ENCODE measurements at places on chromosomes 3 and 15.

- DNase-seq: no peak
These were observed 51.8 kb downstream of the ST3GAL6 start for GRCh38 chr3:98814817-98815420.

DNA sequence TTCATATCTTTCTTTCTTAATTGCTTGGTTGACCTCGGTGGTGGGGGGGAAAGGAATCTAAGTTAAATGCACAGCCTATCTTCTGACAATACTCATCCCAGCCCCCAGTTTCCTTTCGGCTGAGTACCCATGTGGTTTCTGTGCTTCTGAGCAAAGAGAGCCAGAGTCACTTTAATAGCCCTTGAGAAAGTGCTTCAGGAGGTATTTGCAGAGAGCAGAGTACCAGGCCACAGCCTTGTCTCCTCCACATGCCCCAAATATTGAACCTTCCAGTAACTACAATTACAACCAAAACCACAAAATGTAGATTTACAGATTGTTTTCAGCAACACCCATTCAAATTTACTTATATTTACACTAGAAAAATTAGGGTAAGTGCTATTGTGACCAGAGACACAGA is 647.4 kb downstream of the NR2F2 start:
- DNase-seq: no peak

DNA sequence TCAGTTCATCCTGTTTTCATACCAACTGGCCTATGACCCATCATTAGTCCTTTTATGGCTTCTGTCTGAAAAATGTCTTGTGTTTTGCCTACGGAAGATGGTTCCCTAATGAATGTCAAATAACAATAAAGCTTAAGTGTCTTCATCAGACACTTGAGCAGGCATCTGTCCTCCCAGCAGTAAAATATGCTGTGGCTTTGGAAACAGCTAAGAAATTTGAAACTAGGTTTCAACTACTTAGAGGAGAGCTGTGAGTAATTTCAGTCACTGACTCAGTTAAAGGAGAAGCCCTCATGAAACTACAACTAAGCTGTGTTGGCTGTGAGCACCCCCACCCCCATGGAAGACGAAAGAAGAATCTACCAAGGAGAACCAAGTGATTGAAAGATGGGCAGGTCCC is 409.4 kb upstream of the PPP2R3A start:
- no peak for DNase-seq

DNA sequence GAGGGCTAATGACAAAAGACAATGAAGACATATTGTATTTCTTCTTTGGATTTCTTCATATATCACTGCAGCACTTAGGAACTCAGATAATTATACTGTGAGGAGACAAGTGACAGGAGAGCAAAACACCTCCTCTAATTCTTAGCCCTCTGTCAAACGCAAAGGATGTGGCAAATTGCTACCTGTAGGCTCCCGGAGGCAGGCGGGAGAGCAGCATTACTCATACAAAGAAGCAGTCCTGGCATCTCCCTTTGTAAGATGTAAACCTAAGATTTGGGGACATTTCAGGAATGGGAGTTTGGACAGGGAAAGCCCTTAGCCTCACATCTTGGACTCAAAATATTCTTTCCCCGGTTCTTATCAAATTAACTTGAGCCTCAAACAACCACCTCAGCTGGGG is 460.8 kb downstream of the SOX2 start:
- DNase-seq: no peak

GRCh38 chr15:93820566-93820965 is 410.8 kb upstream of the MCTP2 start:
- DNase-seq: no peak

GRCh38 chr3:181703601-181704420 is 7.9 kb upstream of the SOX2 start:
- no peak for DNase-seq

GRCh38 chr3:13479332-13479581 is 849 bp upstream of the HDAC11 start:
- DNase-seq: no peak

DNA sequence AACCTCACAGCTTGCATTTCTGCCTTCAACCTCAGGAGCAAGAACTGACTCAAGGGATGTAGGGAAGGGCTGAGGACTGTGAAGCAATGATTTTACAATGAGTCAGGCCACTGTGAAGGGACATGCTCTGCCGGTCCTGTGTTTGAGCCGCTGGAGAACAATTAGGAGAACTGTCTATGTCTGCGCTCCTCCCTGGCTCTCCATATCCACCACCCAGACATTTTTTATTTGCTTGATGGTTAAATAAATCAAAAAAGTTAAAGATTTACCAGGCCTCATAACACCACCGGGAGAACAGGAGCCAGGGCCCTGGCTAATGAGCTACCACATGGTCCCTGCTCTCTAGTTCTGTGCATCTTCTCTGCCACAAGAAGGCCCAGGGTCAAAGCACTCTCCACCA is 29.6 kb downstream of the SEC61A1 start:
- DNase-seq: no peak

- peak; percentile 11 for DNase-seq
These were observed 382.1 kb downstream of the GAP43 start for GRCh38 chr3:116005404-116005803.

GRCh38 chr15:22265970-22266369 is 185.6 kb downstream of the OR4M2 start:
- no peak for DNase-seq

DNA sequence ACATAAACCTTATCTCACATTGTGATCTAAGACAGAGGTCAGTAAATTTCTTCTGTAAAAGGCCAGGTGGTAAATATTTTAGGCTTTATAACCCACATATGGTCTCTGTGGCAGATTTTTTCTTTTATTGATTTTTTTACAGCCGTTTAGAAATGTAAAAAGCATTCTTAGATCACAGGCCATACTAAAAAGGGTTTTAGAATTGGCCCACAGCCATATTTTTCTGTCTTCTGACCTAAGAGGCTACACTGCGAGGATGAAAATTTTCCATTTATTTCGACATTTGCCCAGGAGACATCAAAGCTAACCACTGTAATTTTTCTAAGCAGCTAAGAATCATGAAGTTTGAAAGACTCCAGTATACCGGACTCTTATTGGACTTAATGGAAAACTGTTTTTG is 377.2 kb upstream of the SGO1 start:
- no peak for DNase-seq

All from NCI-H1092 (cell line).